ENCODE measurements at places on chromosomes 5 and 9. TPM values are rescaled to one million over a fixed set of nuclear protein-coding genes. Genes with fewer than 3 reads are reported as not detected.

DNA sequence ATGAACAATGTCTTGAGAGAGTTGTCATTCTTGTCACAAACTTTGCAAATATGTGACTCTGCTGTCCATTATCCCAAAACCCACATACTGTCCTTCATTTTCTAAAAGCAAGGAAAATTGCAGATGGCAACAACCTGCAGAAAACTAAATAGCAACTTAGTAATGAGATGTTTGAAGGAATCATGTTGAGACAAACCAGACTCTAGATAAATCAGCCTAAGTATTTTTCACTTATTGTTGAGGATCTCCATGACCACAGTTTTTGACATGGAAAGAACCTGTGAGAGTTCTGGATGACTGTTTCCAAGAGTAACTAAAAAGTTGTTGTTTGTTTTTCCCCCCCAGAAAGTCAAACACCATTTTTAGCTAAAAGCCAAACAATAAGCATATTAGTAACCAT lies 535.2 kb upstream of the ZNF608 start:
- no peak for DNase-seq

DNA sequence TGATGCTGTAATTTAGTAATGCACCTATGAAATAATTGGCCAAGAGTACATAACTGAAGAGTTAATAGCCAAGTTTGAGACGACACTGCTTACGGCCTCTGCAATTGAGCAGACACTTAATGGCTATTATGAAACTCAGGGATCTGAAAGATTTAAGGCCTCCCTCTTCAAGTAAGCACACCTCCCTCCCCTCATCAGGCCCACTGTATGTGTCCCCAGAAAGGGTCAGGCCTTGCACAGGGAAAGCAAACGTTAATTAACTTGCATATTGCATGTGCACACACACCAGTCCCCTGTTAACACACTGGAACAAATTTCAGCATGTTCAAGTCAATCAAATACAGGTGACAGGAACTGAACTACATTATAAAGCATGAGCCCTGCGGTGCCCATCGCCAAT lies 163.6 kb downstream of the SPOCK1 start:
- no peak for DNase-seq

DNA sequence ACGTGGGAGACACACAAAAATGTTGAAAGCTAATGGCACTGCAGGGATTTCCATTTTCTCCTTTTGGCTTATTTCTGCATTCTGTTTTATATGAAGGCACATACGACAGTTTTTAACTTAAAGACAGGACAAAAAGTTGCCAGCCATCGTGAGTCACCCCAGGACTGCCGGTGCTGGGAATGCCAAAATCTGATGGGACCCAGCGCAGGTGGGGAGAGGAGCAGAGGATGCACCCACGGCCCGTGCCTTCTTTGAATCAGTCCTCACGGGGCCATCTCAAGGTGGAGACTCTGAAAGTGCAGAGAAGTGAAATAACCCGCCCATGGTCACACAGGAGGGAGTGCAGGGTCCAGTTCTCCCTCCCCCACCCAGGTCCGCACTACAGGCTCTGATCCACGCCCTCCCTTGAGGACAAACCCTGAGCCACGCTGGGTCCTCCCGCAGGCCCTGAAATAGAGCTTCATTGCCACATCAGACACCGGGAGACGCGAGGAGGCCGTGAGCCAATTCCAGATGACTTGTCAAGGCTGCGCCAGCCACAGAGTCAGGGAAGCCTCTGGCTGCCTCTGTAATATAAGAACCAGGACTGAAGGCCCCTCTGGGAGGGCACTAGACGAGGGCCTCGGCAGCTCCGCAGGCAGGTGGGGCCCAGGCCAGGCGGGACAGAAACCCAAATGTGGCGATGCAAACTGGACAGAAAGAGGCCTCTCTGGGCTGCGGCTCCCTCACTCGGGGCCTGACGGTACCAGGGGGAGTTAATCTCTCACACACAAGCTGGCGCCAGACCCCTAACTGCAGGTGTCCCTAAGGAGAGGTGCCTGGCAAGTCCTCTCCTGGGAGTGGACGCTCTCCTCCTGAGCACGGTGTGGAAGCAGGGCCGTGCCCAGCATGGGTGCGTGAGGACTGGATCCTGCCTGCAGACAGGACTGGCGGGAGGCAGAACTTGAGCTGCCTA lies 22.9 kb downstream of the ADAMTS2 start:
- DNase-seq = no peak

DNA sequence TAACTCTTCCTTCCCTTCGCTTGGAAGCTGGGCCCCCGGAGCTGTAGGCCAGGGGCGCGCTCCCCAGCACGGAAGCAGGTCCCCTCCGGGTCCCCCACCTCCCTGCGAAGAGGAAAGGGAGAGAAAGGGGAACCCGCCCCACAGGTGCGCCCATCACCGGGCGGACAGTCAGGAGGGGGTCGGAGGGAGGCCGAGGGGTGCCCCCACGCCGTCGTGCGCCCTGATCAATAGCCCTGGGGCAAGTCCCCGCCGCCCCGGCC lies 793 bp downstream of the AGPAT2 start:
- DNase-seq = no peak

- DNase-seq = no peak
These were observed 279.2 kb upstream of the TYRP1 start for GRCh38 chr9:12413986-12414385.

- DNase-seq = no peak
These were observed 155.1 kb downstream of the RFX3 start for GRCh38 chr9:3370715-3371114.

DNA sequence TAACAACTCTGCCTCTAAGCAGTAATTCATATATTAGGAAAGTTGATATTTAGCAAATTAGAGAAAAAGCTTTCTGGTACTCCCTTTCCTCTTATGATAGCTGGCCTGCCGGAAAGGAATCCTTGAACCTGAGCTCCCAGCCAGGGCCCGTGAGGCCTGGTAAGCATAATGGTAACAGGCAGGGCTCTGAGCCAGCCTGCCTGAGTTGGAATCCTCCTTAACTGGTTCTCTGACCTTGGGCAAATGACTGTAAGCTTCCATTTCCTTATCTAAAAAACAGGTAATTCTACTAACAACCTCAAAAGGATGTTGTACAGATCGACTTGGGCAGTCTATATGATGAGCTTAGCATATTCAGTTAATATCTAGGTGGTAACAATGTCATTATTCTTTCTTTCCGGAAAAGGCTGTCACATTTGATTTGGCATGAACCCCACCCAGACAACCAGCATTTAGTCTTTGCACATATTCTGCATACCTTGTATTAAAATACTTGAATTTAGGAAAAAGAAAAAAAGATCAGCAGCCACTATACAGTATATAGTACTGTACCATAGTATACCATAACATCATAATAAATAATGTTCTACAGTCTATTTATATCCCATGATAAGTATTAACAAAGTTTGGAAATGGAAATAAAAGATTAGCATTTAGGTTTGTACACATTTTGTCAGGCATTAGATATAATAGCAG lies 55.7 kb upstream of the MAP3K1 start:
- no peak for DNase-seq

GRCh38 chr9:107213561-107214028 lies 69.5 kb upstream of the RAD23B start:
- DNase-seq = no peak

DNA sequence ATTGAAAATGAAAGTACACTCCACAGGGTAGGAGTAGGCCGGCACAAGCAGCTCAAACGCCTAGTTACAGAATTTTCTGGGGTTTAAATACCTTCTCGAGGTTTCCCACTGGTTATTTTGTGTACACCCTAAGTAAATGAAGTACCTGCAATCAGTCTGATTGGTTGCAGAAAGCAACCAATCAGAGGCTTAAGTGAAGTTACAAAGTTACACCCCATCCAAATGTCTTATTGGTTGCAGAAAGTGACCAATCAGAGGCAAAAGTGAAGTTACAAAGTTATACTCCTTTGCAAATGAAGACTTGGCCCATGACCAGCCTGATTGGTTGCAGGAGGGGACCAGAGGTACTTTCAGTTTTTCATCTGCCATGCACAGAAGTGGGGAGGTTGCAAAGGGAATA lies 33.2 kb upstream of the ERAP2 start:
- no peak for DNase-seq

- no peak for DNase-seq
These were observed 26.2 kb downstream of the WWC1 start for GRCh38 chr5:168317521-168318147.

Gene SVEP1
- total RNA-seq = 7.9 TPM

Gene ZNG1C
- total RNA-seq = 27.2 TPM

Gene ARAP3
- 8.4 TPM for total RNA-seq

Gene TNFSF8
- 0.43 TPM for total RNA-seq

Gene DRD1
- total RNA-seq = 0.17 TPM

Gene ZBTB6
- total RNA-seq = 8.7 TPM

Gene SLC34A1
- total RNA-seq = 0.12 TPM

Gene SH3RF2
- total RNA-seq = 20.8 TPM

Data from type B pancreatic cell (in vitro differentiated cells).